B cell (primary cell): ENCODE measurements at places on chromosomes 12 and 14. TPM values are rescaled to one million over a fixed set of nuclear protein-coding genes. Genes with fewer than 3 reads are reported as not detected.
A peak's percentile ranks its signal among the peaks of the same experiment; 100 is the strongest.

GRCh38 chr14:74492776-74493342 lies at the start of gene NPC2:
TSS of gene NPC2 (minus strand) at chr14:74493305. CDS start at chr14:74493274, 31 bp downstream.
- DNase-seq, result peak; percentile 51

GRCh38 chr14:100069161-100069800 lies 4.1 kb downstream of the EVL start:
- DNase-seq, result no peak

DNA sequence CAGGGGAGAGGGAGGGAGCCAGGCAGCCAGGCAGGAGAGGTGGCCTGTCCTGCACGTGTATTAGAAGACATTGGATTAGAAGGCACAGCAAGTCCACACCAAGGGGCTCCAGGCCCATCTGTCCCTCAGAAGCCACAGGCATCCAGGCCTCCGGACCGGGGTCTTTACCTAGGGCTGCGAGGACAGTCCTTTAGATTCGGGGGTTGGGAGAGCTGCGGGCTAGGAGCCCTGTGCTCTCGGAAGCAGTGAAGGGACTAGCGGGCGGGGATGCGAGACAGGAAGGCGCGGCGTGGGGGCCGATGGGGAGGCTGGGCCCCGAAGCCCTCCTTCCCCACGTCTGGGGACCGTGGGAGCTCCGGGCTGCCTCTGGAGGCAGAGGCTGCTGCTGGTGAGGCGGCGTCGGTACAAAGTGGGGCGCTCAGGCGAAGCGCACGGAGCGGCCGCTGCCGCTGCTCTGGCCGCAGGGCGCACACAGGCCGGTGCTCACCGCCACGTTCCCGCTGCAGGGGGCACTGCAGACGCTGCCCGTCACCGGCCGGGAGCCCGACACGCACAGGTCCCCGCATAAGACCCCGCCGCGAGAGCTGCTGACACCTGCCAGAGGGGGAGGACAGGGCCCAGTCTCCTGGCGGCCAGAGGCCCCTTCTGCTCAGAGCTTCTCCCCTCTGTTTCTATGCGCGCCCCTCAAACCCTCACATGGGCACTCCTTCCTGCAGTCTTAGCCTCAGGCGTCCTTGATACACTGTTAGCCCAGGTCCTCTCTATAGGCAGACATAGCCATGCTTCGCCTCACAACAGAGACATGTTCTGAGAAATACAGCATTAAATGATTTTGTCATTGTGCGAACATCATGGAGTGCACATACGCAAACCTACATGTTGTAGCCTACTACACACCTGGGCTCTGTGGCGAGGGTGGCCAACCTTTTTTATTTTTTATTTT lies 17.3 kb downstream of the KRT7 start:
- DNase-seq, result no peak

DNA sequence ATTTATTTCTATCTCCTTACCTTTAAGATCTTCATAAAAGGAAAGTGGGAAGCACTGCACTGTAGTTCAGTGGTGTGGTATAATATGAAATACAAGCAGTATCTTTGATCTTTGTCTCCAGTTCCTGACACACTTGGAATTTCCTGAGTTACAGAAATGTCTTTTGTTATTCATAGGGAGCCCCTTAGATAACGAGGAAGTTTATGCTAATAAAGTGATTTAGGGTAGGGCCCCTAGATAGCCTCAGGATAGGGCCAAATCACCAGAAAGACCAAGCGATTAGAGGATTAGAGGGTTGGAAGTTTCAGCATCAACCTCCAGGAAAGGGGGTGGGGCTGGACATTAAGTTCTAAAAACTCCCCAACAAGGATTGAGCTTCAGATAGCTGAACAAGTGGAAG lies 29.9 kb upstream of the DDHD1 start:
- DNase-seq, result no peak

DNA sequence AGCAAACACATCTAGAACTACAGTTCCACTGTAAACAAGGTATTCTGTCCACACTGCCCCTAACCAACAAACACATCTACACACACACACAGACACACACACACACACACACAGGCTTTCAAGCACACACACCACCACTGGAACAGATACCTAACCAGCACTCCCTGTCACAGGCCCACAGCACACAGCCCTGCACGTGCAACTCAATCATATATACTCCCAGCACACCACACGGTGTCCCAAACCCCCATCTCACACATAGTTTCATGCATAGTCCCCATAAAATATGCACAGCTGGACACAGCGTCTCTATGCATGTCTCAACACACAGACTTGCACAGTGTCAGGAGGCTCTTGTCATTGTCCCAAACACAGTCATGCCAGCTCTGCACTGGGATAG lies 27.6 kb downstream of the KRT8 start:
- DNase-seq, result no peak

- no peak for DNase-seq
Measured at GRCh38 chr14:88798156-88798555, 5.4 kb upstream of the EML5 start.

DNA sequence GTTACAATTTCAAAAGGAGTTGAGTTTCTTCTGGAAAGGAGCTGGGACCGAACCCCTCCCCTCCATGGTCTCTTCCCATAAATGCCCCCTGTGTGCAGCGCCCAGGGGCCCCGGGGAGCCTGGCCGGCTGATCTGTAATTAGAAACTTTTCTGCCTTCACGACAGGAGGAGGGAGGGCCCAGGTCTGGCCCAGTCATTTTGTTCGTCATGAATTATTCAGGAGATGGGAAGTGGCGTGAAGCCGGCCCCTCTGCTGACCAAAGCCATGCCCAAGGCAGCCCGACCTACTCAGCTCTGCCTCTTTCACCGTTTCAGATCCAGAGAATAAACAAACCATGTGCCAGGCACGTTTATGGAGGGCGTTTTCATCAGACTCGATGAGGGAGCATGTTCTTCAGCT lies 33.3 kb upstream of the MSI1 start:
- DNase-seq, result no peak

- no peak for DNase-seq
Measured at GRCh38 chr12:97837401-97837800, 374.8 kb downstream of the RMST start.

DNA sequence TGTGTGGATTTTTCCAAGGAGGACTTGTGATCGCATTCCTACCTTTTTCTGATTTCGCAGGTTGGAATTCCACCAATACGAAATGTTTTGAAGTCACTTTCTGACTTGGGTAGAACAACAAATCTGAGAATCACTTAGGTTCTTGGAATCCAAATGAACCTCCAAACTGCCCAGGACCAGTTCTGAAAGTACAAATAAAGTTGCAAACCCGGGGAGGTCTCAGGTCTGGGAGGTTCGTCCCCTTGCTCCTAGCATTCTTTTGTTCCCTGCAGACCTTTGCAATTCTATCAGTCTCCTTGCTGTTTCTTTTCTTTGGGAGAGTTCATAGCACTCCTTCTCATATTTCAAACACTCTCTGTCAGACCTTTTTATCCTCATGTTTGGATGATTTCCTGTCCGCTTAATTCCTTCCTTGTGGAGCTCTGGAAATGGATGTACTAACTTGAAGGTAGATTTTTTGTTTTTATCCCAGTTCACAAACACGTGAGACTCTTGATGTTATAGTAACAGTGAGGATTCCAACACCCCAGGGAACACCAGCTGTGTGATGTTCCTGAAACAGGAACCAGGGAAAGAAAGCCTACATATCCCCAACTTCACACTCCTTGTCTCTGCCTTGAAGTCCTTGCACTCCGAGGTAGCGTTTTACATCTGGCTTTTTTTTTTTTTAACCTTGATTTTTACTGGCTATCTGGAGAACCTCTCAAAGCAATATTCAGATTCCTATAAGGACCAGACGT lies 70.6 kb downstream of the TMEM132C start:
- DNase-seq, result no peak

- DNase-seq, result no peak
Measured at GRCh38 chr12:103858953-103859601, 18.0 kb upstream of the NT5DC3 start.

DNA sequence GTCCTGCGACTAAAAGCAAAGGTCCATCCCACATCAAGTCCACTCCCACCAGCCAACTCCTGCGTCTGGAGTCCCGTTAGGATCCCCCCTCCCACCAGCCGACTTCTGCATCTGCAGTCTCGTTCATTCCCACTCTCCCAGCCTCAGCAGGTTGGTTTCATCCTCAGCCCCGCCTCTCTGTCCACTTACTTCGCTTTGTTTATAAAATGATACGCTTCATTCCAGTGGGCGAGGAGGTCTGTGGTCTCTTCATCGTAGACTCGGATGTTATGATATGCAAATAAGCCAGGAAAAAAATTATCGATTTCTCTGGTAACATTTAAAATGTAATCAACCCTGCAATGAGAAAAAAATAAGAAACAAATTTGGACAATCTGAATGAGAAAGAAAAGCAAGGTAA lies 56.8 kb downstream of the SSH1 start:
- DNase-seq, result no peak

GRCh38 chr14:60878121-60878520 lies 102.8 kb downstream of the TRMT5 start:
- DNase-seq, result no peak

DNA sequence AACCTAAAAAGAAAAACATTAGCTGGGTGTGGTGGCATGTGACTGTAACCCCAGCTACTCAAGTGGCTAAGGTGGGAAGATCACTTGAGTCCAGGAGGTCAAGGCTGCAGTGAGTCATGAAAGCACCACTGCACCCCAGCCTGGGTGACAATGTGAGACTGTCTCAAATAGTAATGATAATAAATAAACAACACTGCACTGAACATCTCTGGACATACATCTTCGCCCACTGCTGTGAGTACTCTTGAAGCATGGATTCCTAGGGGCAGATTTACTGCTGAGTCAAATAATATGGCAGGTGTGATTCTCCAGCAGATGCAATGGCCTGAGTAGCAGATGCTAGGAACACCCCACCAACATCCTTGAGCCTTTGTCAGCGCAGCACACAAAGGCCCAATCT lies 23.6 kb downstream of the ABCB9 start:
- DNase-seq, result no peak

- DNase-seq, result no peak
Measured at GRCh38 chr12:113933201-113933786, 32.8 kb downstream of the RBM19 start.

Gene TSPAN11
- total RNA-seq, result not detected in 2 replicates

Gene A2ML1
- total RNA-seq, result not detected in 2 replicates

Gene NANOG
- not detected in 2 replicates for total RNA-seq

Gene CLEC1A
- not detected in 2 replicates for total RNA-seq

Gene PAX9
- total RNA-seq, result not detected in 2 replicates
